COLO829 (cell line): ENCODE measurements at places on chromosomes 7 and 10.
A peak's percentile ranks its signal among the peaks of the same experiment; 100 is the strongest.

GRCh38 chr10:966466-967235 is 21.6 kb upstream of the GTPBP4 start:
- no peak for DNase-seq

DNA sequence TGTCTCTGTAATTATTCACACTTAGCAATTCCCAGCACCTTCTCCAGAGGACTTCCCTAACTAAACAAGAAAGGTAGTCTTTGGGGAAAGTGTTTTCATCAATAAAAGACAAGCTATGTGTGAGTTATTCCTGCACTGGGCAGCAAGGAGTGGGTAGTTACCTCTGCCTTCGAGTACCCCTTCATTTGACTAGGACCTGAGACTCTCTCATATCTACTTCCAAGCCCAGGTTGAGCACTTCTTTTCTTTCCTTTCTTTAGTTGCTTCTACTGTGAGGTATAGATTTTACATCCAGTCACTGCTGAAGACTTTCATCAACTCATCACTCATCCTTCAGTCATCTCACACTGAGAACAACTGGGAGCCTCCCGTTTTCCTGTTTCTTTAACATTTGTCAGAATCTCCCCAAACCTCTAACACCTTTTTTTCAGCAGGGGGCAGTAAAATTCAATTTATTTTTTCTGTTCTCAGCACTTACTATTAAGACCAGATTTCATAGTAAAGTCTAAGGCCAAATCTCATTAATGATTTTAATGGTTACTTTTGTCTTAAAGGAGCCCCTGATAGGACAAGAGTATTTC is 80.1 kb upstream of the PRSS1 start:
- peak; percentile 19 for DNase-seq

DNA sequence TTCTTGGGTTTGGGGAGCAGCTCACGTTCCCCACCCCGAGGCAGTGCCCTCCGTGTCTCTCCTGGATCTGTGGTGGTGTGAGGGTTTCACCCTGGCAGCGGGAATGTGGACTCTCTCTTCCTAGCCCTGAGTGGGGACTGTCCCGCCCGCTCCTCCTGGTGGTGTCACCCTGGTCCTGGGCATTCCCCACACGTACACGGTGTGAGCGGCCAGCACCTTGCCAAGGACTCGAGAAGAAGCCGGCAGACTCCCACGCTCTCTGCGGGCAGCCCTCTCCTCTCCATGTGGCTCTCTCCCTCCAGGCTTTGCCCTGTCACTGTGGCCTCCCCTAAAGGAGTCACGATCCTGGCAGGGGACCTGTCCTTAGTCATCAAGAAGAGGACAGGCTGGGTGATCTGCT is 24.0 kb downstream of the DPYSL4 start:
- no peak for DNase-seq

GRCh38 chr7:16675277-16675676 is 29.3 kb downstream of the BZW2 start:
- no peak for DNase-seq

DNA sequence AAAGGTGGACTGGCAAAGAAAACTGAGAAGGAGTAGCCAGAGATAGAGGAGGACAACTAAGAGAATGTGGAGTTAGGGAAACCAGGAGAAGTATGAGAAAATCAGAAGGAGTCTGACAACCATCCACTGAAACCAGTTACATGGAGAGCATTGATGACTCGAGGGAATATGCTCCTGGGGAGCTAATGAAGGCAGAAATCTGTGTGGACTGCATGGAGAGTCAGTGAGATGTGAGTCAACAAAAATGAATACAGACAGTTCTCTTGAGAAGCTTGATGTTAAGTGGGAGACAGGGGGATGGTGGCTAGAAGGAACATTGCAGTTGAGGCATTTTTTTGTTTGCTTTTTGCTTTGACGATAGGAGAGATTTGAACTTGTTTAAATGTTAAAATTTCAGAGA is 34.3 kb upstream of the ZNF32 start:
- no peak for DNase-seq

- no peak for DNase-seq
These were observed 131.3 kb upstream of the ASAH2 start for GRCh38 chr10:50382576-50383023.

DNA sequence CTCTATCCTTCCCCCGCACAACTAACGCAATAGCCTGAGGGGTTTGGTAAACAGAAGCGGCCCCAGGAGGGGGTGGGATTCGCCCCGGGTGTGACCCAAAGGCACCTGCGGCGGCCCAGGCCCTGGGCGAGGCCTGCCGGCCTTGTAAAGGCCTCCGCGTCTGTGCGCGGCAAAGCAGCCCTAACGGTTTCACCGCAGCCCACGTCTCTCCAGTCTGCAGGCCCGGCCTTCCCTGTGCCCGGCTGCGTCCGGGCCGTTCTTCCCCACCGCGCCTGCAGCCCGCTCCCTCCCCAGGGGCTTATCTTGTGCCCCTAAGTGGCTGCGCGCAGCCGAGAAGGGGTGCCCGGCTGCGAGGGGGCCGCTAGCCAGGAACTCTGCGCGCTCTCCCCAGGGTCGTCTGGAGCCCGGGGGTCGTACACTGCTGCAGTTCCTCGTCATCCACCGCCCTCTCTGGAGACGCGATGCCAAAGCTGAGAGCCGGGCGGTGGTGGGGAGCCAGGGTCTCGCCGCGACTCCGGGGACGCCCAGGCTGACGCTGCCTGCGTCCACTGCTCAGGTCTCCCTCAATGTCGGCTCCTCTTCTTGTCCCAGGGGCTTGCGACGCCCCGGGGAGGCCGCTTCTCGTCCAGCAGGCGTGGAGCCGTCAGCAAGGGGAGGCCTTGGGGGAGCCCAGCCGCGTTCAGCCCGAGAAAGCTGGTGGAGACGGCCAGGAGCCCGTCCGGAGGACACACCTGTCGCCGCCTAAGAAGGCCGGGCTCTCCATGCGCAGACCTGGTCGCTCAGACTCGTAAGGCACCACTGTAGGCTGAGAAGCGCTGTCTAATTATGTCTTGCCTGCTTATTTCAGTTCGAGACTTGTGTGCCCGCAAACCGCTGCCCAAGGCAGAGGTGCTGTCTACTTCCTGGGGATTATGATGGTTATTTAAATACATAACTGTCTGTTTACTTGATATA is 132.3 kb downstream of the SPAG6 start:
- no peak for DNase-seq

DNA sequence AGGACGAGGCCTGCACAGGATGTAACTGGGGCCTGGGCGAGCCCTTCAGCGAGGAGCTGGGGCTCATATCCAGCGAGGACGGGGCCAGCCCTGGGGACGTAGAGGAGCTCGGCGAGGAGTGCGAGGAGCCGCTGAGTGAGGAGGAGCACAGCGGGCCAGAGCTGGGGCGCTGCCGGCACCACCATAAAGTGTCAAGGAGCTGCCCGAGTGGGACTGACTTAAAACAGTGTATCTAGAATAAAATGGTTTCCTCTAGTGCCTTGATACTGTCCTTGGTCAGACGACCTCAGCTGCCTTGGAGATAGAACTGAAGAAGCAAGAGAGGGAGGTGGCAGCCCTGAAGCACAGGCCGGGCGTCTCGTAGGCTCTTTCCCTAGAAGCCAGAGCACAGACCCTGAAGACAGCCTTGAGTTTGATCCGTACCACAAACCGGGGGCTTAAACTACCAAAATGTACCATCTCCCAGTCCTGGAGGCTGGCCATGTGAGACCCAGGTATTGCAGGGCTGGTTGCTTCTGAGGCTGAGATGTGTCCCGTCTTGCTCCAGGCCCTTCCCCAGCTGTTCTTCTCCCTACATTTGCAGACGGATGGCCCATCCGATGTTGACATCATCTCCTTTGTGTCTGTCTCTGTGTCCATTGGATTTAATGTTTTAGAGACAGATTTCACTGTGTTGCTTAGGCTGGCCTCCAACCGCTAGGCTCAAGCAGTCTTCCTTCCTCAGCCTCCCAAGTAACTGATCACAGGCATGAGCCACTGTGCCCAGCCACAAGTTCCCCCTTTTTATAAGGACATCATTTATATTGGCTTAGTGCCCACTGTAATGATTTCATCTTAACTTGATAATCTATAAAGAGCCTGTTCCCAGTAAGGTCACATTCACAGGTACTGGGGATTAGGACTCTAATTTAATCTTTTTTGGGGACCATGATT is 35.8 kb downstream of the DNAJB6 start:
- no peak for DNase-seq

DNA sequence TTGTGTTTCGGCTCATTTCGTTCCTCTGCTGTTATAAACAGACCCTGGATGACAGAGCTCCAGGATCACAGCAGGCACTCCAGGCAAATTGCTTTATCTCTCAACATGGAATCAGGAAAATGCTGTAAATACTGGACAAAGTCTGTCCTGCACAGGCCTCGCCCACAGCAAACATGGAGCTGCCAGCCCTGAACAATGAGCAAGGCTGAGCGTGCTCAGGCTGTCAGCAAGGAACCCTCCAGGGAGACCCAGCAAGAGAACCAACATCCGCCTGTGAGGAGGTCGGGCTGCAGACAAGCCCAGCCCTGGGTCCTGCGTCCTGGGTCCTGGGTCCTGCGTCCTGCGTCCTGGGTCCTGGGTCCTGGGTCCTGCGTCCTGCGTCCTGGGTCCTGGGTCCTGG is 180.8 kb downstream of the PTPRN2 start:
- no peak for DNase-seq

- DNase-seq = no peak
These were observed 160.2 kb downstream of the BICC1 start for GRCh38 chr10:58672845-58673244.

GRCh38 chr10:69948261-69948660 is 104.4 kb upstream of the MACROH2A2 start:
- no peak for DNase-seq

DNA sequence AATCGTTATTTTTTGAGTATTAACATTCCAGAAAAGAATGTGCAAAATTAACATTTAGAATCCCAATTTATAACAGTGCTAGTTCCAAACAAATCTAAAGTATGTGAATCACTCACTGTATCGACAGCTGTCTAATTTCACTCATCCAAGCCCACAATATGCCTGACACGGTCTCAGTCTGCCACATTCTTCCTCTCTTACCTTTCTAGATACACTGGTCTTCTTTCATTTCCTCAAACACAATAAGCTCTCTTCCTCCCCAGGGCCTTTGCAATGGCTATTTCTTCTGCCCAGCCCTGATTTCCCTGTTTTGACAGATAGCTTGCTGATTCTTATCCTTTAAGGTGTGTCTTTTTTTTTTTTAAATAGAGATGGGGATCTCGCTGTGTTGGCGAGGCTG is 48.8 kb downstream of the UBE2H start:
- no peak for DNase-seq

DNA sequence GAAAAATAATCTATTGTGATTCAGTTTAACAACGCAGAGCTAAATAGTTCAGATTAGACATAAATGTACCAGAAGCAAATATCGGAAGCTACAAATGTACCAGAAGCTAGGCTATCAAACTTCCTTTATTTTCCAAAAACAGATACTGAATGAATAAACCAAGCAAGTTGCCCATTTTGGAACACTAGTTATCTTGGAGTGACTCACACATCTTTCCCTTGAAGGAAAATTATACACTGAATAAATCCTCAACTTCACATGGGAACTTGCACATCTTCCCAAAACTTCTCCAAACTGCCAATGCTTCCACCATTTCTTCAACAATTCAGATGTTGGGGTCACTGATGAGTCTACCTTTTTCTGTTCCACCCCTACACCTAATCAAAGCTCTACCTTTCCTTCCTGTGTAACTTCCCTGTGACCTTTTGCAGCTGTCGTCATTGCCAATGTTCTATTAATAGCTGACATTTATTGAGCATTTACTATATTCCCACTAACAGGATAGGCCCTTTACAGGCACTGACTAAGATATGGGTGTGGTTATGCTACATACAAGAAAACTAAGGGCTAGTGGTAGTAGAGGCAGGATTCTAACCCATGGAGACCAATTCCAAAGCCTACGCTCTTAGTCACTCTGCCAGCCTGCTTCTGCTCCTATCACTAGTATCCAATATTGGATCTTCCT is 22.7 kb downstream of the RELN start:
- DNase-seq = no peak

GRCh38 chr7:54785261-54785660 is 26.2 kb upstream of the SEC61G start:
- DNase-seq = no peak

DNA sequence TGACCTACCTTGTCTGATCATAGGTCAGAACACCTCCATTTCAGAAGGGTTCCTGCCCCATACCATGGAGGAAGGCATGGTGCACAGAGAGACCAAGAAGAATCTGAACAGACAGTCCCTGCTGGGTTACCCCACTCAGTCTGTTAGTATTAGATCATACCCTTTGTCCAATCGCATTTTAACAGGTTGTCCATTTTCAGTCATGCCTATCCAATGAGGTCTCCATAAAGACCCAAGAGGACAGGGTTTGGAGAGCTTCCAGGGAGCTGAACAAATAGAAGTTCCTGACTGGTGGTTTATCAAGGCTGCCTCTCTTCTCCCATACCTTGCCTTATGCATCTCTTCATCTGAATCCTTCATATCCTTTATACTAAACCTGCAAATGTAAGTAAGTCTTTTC is 21.2 kb upstream of the SLC16A12 start:
- DNase-seq = no peak

GRCh38 chr10:86964061-86964846 is 4.0 kb upstream of the ADIRF start:
- DNase-seq = no peak

DNA sequence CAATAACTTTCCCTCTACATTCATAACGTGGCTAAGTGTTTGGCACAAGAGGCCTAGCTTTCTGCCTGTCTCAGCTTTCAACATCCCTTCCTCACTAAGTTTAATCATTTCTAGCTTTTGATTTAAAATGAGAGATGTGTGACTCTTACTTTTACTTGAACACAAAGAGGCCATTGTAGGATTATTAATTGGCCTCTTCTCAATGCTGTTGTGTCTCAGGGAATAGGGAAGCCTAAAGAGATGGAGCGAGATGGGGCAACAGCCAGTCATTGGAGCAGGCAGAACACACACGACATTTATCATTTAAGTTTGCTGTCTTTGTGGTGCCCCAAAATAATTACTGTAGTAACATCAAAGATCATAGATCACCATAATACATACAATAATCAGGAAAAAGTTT is 167.1 kb upstream of the TRIM24 start:
- DNase-seq = peak; percentile 82

DNA sequence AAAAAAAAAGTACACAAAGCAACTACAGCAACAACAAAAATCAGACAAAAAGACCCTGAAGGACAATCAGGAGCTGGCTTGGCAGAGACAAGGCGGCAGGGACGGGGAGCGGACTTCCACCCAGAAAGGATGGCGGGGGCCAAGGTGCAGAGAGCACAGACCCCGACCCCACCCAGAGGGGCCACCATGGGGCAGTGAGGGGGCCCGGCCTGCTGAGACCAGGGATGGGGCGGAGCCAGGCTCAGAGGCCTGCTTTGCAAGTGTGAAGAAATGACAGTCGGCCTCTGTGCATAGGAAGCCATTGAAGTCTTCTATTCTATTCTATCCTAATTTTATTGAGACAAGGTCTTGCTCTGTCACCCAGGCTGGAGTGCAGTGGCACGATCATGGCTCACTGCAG is 82.0 kb downstream of the ELFN1 start:
- no peak for DNase-seq

GRCh38 chr10:71432101-71432905 is 35.6 kb downstream of the CDH23 start:
- no peak for DNase-seq

DNA sequence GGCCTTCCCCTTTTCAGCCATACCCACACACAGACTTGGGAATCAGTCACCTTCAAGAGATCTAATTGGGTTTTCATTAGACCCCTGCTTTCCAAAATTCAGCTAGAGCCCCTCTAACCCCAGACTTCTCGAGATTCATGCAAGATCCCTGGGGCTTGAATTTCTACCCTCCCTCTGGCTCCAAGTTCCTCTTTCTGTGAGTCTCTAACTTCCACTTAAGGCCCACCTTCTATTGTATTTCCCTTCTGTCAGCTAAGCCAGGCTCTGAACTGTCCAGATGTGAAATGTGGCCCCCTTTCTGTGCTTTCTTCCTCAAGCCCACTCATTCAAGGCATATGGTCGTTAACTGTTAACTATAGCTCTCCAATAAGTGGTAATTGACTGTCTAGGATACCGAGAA is 132.2 kb downstream of the ZNF365 start:
- DNase-seq = no peak
